Sciatic nerve (tissue), 2 donors: ENCODE measurements at places on chromosomes 2 and 18.

DNA sequence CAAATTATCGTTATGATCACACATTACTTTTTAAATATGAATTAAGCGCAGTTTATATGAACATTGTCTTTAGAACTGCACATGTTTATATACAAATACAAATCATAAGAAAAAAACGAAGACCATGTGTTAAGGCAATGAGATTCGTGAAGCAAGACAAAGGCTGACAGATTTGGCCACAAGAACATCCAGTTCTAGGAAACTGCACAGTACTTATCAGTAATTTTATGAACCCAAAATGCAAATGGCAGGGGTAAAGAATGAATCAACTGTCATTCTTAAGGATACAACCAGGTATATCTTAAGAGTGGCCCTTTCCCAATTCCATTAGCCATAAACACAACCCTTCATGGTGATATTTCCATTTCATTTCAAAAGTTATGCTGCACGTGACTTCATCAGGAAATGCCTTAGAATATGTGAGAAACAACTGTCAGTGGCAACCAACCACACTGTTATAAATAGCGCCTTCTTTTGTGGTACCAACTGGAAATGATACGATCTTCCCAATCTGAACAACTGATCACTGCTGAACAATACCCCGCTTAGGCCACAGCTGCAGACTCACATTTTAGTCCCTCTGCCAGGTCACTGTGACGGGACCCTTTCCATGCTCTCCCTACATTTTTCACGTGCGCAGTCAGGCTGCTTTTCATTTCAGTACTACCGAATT, 144.9 kb downstream of the L3MBTL4 start:
- no peak for DNase-seq

DNA sequence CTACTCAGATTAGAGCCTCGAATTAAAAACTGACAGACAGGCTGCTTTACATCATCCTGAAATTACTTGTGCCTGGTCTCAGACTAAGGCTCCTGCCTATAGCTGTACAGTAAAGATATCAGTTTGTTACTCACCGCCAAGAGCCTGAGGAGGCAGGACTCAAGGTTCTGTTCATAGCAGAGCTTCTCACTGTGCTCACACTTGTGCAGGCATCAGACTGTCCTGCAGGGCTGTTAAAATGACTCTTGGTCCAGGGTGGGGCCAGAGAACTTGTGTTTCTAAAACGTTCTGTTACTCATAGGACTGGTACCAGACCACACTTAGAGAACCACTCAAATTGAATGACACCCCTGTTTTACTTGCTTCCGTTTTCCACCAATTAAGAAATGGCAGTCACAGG, 310.0 kb downstream of the DPP10 start:
- no peak for DNase-seq

DNA sequence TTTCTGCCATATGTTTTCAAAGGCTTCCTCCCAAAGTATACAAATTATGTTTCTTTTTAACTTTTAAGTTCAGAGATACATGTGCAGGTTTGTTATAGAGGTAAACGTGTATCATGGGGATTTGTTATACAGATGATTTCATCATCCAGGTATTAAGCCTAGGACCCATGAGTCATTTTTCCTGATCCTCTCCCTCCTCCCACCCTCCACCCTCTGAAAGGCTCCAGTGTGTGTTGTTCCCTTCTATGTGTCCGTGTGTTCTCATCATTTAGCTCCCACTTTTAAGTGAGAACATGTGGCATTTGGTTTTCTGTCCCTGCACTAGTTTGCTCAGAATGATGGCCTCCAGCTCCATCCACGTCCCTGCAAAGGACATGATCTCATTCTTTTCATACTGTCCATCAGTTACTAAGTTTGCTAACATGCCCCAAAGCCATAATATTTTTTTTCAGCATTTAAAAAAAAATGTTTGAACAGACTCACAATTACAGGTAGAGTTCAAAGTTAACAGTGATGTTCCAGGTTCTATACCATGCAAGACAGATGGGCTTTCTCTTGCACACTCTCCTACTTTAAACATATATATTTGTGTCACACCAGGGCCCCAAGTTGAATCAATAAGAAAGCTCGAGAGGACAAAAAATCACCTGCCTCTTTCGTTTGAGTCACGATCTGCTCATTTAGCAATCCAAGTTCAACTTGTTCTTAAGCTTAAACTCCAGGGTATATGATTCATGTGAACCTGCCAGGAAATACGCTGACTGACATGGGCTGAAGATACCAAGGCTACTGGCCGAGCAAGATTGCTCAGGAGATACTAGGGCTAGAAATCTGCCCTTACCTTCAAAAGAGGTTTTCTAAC, 77.6 kb downstream of the AP1S3 start:
- DNase-seq = no peak

DNA sequence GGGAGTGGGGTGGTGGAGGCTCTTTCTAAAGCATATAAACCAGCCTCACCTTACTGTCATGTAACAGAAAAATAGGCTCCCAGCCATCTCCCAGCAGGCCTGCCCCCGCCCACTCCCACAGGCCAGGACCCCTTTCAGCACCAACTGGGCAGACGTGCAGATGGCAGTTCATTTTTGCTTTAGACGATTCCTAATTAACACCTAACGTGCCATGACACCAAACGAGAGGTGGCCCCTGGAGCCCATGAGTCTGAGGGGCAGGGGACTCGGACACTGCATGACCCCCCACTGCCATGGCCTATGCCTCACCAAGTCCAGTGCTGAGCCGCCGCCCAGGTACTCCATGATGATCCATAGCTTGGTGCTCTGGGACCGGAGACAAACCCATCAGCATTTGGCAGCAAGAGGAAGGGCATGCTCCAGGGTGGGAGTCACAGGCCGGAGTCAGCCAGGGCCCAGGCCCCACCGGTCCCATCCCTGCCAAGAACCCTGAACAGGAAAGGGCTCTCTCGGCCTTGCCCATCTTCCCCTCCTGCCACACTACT, 7.9 kb downstream of the STK25 start:
- DNase-seq = no peak

DNA sequence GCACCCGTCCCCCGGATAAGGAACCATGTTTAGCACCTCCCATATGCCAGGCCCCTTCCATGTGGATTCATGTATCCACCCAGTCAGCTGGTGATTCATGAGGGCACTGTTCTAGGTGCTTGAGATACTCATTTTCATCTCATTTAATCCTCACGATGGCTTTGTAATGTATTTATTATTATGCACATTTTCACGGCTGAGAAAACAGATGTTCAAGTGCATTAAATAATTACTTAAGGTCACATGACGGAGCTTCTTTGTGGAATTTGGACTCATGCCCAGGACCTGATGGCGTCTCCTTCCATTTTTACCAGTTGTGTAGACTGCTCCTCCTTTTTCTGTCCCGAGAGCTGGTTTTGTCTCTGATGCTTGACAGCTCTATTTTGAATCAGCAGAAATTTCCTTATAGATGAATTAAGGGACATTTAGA, 72.2 kb upstream of the RBM44 start:
- no peak for DNase-seq

DNA sequence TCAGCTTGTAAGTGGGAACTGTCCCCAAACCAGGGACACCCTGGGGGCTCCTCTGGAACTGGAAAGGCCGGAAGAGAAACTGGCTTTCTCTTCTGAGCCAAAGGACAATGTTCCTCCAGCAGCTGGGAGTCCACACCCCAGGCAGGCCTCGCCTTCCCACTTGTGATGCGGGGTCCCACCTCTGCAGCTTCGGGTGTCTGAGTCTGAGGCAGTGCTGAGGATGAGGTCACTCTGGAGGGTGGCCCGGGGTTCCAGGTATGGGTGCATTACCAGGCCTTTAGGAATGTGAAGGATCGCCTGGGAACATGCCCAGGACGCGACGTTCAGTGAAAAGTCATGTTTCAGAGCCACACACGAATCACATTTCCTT, 18.2 kb upstream of the BOK start:
- no peak for DNase-seq

DNA sequence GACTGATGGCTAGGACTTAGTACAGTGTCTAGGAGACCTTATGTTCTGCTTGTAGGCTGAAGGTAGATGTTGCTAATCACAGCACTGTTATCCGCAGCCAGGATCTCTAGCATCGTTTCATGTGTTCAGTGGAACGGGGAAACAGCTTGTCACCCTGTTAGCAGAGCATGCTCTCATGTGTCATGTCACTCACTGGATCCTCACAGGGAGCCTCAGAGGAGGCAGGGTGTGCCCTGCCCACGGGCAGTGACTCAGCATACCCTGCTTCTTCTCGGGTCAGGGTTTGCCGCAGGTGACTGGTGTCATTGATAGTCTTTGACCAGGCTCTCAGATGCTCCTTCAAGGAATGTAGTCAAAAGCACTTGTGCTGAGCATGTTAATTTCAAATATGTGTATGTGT, 44.4 kb downstream of the RPIA start:
- DNase-seq = no peak

DNA sequence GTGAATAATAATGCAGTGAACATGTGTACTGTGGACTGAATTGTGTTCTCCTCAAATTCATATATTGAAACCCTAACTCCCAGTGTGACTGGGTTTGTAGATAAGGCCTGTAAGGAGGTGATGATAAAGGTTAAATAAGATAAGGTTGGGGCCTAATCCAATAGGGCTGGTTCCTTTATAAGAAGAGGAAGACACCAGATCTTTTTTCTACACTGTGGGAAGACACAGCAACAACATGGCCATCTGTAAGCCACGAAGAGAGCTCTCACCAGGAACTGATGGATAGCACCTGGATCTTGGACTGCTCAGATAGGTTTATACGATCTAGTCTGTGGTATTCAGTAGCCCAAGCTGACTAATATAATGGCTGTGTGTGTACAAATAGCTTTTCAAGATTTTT, 66.8 kb downstream of the BMPR2 start:
- DNase-seq = no peak

- DNase-seq = no peak
Observed at GRCh38 chr2:112887964-112888749, 22.8 kb upstream of the IL37 start.

DNA sequence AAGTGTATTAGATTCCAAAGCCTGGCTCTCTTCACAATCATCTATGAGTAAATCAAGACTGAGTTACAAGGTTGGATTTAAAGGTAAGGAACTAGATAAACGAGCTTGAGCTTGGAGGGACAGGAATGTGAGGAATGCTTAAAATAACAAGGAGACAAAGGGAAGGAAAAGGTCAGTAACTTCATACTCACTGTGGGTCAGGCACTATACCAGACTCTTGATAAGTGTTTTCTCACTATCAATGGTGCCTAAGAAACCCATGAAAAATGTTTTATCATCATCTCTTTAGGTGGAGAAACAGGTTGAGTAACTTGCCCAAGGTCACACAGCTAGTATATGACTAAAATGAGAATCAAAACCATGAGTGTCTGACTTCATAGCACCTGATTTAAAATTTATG, 212.1 kb downstream of the CDH2 start:
- no peak for DNase-seq

DNA sequence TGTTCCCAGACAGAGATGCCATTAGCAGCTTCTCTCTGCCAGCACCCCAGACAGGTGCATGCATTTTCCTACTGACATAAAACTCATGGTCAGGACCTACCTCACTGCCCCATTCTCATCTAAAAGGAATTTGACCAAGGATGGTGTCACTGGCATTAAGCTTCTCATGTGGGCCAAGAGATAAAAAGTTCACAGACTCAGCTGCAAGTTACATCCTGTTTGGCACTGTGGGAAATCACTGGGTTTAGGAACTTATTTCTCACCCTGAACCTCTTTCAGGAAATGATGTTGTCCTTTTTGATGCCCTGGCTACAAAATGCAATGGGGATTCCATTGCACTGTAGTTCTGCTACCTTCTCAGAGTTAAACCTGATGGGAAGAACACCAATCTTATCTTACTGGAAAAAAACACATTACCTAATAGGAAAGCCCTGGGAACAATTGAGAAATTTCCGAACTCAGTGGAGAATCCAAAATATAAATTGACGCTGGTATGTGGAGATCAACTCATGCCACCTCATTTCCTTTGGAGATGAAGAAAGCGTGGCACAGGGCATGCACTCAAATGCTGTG, 252.1 kb upstream of the COPS8 start:
- DNase-seq = no peak

- DNase-seq = no peak
Observed at GRCh38 chr2:29829841-29830240, 91.5 kb downstream of the ALK start.

GRCh38 chr18:8779251-8779650, 73.9 kb downstream of the MTCL1 start:
- DNase-seq = no peak

DNA sequence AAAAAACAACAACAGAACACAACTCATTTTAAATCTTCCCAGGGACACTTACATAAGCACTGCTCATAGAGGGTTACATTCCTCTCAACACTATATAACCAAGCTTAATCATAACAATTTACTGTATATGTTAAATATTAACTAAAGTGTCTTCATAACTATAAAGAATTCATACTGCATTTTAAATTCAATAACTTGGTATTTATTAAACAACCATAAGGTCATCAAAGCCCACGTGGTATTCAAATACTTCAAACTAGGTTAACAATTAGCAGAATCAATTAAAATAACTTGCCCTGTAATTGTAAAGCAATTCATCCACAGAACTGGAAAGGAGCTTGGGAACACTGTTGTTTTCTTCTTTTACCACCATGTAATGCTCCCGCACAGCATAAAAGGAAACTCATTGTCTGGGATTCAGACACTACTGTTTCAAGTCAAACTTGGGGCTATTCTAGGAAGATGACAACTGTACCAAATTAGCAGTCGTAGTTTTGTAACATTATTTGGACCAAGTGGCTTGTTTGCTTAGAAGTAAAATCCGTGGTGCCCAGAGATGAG, 10.4 kb downstream of the GAREM1 start:
- DNase-seq = no peak

DNA sequence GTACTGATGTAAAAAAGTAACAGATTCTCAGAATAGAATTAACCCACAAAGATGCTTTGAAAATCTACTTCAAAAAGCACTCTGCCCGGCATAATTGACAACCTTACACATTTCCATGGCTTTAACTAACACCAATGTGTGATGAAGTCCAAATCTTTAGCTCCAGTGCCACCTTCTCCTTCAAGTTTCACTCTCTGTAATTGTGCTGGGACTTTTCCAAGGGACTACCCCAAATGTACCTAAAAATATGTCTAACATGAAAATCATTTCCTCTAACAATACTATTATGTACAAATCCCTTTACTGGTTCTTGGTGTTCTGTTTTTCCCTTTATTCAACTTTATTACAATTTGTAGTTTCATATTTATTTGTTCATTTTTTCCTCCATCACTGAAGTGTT, 20.6 kb upstream of the UBE2E3 start:
- DNase-seq = no peak

DNA sequence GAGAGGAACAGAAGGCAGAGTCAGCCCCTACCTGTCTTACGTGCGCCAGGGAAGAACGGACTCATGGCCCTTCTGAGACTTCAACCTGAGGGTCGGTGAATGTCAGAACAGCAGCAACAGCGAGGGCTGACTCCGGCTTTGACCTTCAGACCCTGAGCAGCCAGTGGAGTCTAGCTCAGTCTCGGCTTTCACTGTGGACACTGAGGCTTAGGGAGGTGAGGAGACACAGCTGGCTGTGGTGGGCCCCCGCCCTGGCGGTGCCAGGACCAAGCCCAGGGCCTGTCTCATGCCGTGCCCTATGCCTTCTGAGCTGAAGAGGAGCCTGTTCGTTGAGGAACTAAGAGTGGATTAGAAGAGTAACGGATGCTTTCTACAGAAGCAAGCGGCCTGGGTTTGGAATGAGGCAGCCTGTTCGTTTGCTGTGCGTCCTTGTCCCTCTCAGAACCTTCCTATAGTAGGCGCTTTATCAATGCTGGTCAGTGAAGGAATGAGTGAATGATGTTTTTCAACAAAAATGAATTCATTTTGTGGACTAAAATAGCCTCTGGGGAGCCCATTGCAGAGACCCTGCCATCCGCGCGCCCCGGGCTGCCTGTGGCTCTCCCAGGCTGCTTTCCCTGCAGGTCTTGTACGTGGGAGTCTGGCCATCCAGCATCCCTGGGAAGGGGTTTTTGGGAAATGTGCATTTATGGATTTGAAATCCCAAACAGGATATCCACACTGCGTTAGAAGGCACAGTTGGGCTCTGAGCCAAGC, 38.9 kb downstream of the ASB1 start:
- no peak for DNase-seq
